Skin of body (tissue), 3 donors: ENCODE measurements at places on chromosomes 12 and 14.

- no peak for DNase-seq
These were observed 390.7 kb downstream of the SYT1 start for GRCh38 chr12:79255288-79255687.

DNA sequence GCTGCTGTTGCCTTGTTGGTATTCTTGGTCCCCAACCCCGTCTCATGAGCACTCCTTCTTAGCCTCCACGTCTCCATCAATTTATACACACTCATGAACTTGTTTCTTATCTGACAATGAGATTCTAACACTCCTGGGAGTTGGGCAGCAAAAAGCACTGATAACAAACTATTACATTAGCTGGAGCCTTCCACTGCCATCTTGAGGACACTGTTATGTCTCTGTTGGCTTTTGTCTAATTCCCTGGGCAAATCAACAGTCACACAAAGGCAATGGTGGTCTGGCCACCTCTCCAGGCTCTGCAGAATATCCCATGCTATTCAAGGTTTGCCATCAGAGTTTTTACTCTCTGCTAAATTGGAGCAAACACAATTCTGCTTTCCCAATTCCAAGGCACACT, 117.8 kb upstream of the COCH start:
- no peak for DNase-seq

DNA sequence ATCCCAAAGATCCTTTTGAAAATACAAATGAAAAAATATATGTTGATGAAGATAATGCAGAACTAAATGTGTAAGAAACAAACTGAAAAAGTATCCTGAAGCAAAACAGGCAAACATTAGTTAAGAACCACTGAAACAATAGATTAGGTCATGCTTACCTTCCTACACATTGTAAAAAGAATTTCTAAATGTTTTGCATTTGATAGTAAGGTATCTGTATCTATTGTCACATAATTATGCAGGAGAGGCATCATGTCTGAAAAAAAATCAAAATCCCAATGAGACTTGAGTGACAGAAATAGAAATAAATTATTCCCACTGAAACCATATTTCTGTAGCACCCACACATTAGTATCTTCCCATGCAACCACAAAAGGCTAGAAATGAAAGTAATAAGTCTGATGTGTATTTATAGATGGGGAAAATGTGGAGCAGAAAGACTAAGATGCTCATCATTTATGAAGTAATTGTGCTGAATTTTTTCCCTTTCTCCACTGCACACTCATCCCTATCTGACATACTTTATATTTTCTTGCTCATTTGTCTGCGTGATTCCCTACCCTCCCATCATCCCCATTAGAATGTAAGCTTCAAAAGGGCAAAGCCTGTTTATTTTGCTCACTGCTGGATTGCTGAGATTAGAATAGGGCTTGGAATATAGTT, 43.5 kb downstream of the IPO8 start:
- no peak for DNase-seq

- no peak for DNase-seq
These were observed 82.5 kb downstream of the MAP3K9 start for GRCh38 chr14:70726651-70727375.

DNA sequence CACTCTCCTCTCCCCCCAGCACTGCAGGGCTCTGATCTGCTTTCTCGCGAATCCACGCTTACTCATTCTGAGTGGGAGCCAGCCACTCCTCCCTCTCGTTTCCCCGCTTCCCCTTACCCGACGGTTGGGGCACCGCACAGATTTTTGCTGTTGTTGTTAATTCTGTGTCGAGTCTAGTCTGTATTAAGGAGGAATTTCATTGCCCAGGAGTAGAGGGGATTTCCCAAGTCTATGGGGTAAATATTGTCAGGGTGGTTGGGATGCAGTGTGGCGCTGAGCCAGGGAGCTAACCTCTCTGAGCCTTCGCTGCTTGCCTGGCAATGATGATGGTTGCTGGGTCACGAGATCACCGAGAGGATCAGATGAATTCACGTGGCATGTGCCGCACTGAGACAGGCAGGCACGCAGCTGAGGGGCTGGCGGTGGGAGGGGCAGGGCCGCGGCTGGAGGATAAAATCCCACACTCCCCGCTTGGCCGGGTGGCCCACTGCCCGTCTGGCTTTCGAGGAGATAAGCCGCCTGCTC, 18.5 kb downstream of the NCOR2 start:
- peak; percentile 12 for DNase-seq

GRCh38 chr14:22536853-22537338, 52.1 kb downstream of the DAD1 start:
- DNase-seq = peak; percentile 23

GRCh38 chr14:24130380-24130716, at the start of gene FITM1:
Gene FITM1, plus strand, starts transcription at chr14:24130659. Its CDS starts 905 bp downstream, at chr14:24131564.
- no peak for DNase-seq
